ENCODE measurements at places on chromosomes 1 and 21.

DNA sequence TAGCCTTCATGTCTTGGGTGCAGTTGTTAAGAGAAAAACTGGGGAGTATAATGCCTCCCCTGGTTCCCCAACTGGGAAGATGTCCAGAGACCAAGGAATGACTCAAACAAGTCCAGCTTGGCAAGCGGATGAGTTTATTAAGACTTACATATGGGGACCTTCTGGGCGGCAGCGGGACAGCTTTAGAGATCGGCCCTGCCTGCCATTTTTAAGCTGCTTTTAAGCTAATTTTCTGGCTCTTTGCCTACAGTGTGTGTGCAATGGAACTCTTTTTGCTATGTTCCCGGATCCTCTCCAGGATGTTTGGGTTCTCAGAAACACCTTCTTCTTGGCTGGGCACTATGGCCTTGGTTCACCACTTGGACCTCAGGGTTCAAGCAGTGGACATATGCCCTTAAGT, 99.5 kb downstream of the RYR2 start:
- DNase-seq, result no peak

DNA sequence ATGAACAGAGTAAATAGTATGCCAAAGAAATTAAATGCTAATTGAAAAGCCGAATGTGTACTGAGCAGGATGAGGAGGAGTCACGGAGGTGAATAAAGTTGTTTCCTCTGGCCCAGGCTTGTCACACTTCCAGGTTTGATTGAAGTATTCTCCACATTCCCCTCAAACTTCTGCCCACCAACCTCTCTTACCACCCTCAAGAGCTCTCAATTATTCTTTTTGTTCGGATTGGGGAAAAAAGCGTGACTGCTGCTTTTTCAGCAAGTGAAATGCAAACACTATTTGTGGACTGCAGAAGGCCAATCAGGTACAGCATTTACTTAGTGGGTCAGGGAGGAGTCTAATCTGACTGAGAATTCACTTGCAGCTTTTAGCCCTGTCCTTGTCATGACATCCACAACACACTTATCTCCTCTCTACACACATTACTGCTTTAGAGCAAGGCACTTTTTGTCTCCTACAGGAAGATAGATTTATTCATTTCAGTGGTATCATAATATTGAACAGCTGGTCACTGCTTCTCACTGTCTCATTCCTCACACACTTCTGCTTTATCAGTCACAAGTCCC, 375.6 kb upstream of the PRMT6 start:
- no peak for DNase-seq

DNA sequence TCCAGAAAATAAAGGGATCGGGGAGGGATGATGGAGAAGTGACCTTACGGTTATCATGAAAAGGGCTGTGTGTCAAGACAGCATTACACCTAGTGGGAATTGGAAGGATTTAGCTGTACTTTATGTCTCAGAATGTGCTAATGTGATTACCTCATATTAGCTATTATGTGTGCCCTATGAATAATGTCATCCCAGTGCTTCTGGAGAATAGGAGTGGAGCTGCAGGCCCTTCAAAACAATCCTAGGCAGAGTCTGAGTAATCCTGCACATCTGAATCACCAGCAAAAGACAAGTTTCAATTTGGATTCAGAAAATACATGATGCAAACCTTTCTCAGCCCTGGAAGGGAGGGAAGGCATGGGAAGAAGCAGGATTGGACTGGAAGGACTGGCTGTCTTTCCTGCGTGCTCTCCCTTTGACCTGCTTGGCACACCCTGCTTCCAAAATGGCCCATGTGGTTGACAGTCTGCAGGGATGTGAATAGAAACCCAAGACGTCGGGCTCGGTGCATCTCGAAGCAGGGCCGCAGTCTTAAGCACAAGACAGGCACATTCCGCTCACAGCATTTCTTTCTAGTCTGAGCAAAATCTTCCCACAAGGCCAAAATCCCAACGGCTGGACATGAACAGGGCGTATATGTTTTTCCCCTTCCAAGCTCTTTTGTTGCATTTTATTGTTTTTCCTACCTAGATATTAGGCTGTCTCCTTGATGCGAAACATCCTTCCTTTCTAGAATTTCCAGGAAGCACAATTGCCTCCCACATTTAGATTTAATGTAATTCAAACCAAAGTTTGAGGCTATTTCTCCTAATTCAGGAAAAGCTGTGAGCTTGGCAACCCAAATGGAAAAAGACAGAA, 54.3 kb upstream of the TARBP1 start:
- no peak for DNase-seq

DNA sequence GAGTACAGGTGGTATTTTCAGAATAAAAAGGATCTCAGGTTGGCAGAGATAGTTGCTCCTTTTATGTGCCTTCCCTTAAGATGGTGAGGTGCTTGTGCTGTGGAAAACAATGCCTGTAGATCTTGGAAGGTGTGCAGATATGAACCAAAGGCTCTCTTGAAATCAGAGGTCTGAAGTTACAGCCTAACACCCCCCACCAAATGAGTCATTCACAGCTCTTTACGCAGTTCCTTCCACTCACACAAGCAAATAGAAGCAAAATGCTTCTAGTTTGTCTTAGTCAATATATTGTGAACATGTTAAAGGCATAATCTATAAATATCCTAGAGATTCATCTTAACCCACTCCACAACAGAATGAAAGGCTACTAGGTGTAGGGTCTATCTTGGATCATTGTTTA, 128.9 kb upstream of the NR5A2 start:
- DNase-seq, result no peak

- DNase-seq, result no peak
Measured at GRCh38 chr1:177239792-177240191, 69.0 kb downstream of the BRINP2 start.

DNA sequence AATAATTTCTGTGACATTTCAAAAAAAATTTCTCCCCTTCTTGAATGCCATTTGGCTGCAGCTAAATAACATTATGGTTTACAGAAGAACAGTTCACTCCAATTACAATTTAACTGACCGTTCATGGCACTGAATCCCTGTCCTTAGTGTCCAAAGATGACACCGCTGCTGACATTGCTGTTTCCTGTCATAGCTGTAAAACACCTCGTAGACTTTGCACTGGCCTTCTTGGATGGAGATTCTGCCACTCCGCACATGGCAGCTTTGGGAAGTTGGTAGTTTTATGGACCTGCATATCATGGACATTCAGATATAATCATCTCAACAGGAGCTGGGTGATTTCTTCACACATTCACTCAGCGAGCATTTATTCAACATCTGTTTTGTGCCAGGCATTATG, 5.0 kb downstream of the ARMH1 start:
- DNase-seq, result no peak

- no peak for DNase-seq
Measured at GRCh38 chr1:103958699-103959098, 209.0 kb downstream of the AMY1C start.

GRCh38 chr1:225691377-225691776, 38.5 kb upstream of the ENAH start:
- no peak for DNase-seq

DNA sequence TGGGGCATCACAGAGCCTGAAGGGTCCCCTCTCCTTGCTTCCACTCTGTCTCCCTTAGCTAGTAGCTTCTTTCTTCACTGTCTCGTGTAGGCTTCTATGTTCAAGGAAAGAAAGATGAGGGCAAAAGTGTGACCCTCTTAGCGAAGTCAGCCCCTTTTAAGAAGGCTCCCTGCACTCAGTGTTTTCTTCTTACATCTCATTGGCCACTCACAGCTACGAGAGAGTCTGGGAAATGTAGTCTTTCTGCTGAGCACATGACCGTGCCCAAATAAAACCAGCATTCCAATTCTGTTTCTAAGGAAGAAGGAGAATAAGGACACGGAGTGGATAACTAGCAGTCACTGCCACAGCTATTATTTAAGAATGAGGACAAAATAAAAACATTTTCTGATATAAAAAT, 104.9 kb upstream of the TNR start:
- DNase-seq, result no peak

- DNase-seq, result no peak
Measured at GRCh38 chr1:216047811-216048572, 375.3 kb downstream of the USH2A start.

DNA sequence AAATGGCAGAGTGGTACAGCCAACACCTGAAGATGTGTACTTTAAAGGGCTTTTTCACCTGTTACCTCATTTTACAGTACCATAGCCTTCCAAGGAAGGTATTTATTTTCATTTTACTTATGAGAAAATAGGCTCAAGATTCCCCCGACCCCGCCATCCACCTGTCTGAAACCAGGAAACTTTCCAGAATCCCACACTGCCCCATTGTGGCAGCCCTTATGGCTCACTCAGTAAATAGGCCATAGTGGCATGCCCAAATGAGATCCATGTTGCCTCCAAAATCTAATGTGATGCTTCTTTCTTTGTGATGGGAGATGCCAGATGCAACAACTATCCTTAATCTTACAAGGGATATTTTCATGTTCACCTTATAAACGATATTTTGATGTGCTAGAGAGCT, 97.8 kb downstream of the EBNA1BP2 start:
- DNase-seq, result no peak

DNA sequence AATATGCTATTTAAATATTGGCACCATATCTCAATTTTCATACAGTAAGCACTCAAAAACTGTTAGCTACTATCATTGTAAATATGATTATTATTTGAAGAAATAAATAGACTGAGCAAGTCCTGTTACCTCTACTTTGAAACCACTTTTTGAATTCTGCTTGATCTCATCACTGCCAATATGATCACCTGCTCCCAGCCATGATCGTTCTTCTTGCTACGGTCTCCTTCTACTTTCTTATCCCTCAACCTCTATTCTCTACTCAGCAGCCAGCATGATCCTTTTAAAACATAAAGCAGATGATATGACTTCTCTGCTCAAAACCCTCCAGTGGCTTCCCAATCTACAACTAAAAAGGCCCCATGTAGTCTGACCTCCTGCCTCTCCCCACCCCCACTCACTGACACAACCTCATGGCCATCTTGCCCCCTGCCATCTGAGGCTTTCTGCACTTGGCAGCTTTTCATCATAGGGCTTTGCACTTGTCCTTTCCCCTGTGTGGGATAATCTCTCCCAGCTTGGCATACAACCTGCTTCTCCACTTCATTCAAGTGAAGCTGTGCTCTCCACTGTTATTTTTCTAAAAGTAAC, 27.2 kb downstream of the CD34 start:
- no peak for DNase-seq

DNA sequence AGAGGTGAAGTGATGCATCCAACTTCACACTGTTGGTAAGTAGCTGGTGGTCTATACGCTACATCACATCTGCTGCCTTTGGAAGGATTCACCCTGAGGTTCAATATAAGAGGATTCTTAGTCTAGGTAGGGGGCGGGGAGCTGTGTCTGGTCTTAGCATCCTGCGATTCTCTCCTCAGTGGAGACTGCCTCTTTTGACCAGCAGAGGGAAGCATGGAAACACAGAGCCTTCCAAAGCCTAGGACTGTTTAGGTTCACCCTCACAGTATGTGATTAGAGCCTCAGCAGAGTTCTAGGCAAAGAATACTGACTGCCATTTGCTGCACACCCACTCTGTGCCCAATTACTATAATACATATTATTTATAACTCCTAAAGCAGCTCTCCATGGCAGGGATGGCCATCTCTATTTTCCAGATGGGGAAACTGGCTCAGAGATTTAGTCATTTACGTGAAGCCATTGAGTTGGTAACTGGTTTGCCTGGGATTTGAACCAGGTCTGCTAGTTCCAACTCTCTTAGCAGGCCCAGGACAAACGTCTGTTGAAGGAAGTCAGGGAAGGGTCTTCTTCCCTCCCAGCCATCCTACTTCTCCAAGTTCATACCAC, 28.9 kb upstream of the EFCAB14 start:
- DNase-seq, result peak; percentile 70
